Suppressor macrophage (primary cell): ENCODE measurements at places on chromosomes 1 and 21.

DNA sequence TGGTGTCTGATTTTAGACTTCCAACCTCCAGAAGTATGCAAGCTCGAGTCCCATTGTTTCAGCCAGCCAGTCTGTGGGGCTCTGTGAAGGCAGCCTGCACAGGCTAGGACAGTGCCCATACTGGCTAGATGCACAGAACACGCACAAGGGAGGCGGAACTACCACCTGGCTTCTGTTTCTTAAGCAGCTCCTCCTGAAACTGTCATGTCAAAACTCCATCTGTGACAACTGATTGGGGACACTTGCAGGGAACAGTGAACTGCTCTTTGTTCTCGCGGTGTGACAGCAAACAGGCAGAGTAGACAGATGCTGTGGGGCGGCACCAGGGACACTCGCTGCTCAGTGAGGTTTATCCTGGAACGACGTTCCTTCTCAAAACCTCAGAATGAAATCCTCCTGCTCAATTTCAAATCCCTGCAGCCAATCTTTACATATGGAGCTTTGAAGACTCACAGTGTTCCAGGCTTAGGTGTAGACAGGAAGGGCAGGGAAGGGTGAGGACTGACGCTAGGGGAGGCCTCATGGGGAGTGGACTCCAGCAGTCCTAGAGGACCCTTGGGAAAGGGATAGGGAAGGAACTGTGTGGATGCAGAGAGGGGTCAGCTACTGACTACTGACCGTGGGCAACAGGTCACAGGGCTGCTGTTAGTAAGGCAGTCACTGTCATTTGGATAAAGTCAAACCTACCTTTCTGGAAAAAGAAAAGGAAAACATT is 73.8 kb downstream of the ERG start:
- DNase-seq, result no peak

GRCh38 chr1:153542956-153543711 is 2.4 kb upstream of the S100A5 start:
- DNase-seq, result peak; percentile 60

DNA sequence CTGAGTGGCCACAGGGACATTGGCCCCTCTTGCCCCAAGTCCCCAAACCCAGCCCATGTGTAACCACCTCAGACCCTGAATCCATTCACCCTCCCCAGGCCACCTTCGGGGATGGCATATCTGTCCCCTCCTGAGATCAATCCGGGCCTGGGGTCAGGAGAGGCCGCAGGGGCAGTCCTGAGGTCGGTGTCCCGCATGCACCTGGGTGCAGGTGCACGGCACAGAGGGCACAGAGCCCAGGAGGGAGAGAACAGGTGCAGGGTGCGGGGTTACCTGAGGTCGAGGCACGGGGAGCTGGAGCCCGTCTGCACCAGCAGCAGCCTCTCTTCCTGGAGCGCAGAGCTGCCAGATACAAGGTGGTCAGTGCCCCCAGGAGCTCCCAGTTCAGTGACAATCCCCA is 16.8 kb downstream of the PANK4 start:
- DNase-seq, result no peak

- DNase-seq, result no peak
Measured at GRCh38 chr1:240487493-240487892, 124.5 kb downstream of the GREM2 start.

- no peak for DNase-seq
Measured at GRCh38 chr1:162388083-162388594, 6.6 kb downstream of the C1orf226 start.
